Aorta (tissue), 5 donors: ENCODE measurements at places on chromosomes 4 and X.

GRCh38 chrX:28854637-28855036 lies 267.4 kb downstream of the IL1RAPL1 start:
- no peaks in the 10 kb centered on the region for H3K4me1 ChIP-seq
- no peaks in the 10 kb centered on the region for H3K27me3 ChIP-seq
- DNase-seq: no peak

DNA sequence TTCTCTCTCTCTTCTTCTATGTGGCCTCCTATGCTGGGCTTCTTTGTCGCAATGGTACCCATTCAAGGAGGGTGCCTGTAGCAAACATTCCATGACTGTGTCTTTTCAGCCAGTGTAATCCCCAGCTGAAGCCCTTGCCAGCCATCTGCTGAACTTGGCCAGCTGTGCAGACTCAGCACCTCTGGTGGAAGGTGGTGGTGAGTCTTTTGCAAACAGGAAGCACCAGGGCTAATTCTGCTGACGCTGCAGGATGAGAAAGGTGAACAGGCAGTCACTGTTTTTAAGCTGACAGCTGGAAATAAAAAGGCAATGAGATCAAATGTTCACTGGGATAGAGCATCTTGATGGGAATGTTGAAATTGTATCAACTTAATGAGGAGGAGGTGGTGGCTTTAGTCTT lies 298.7 kb upstream of the CLNK start:
- no peaks in the 10 kb centered on the region for H3K36me3 ChIP-seq
- no peak overlapping the region for H3K27ac ChIP-seq
- no peaks in the 10 kb centered on the region for H3K27me3 ChIP-seq
- DNase-seq: no peak
- no peak overlapping the region for H3K4me3 ChIP-seq
- no peaks in the 10 kb centered on the region for H3K4me1 ChIP-seq

DNA sequence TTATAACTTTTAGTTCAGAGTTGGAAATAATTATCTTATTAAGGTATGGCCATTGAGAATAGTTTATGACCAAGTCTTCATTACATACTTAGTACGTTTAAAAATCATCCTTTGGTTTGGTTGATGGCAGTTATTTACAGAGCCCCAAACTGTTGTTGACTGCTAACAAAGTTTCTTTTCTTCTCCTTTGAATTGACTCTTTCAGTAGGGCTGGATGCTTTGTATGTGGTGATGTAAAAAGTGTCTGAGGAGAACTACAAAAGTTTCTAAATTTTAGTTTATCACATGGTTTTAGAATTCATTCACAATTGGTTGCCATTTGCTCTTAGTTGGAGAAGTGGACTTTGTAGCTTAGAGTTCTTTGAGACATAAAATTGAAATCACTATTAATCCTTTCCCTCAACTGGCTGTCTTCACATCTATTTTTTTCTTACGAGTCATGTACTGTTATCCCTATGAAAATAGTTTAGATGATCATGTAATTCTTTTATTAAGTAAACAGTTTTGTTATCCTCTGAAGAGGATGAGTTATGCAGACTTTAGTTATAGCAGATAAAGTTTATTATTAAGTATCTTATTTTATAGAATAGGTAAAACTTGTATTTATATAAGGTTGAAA lies 14.8 kb downstream of the PTPN13 start:
- DNase-seq: no peak
- H3K4me3 ChIP-seq: no peak overlapping the region
- H3K27ac ChIP-seq: no peak overlapping the region
- no peaks in the 10 kb centered on the region for H3K36me3 ChIP-seq
- peaks cover 3% of the 10 kb centered on the region for H3K4me1 ChIP-seq
- no peaks in the 10 kb centered on the region for H3K27me3 ChIP-seq

- no peaks in the 10 kb centered on the region for H3K4me1 ChIP-seq
- no peak for DNase-seq
- no peaks in the 10 kb centered on the region for H3K27me3 ChIP-seq
Observed at GRCh38 chr4:41657561-41657960, 91.0 kb downstream of the PHOX2B start.

DNA sequence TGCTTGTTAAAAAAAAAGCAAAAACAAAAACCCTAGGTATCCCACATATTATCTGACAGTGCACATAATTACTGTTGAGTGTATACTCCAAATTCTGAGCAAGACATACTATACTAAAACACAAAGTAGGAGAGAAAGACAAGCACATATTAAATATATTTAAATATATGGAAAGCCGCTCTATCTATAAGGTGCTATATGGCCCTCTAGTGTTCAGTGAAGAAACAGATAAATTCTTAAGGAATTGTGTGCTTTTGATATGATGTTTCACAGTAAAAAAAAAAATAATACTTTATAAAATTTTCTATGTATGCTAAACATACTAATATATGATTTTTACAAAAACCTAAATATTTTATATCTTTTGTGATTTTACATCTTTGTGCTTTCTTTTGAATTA lies 137.8 kb downstream of the FBXW7 start:
- H3K27ac ChIP-seq: no peak overlapping the region
- H3K4me1 ChIP-seq: no peaks in the 10 kb centered on the region
- H3K27me3 ChIP-seq: no peaks in the 10 kb centered on the region
- no peaks in the 10 kb centered on the region for H3K36me3 ChIP-seq
- no peak for DNase-seq
- no peak overlapping the region for H3K4me3 ChIP-seq

GRCh38 chr4:72109959-72110497 lies 78.2 kb downstream of the NPFFR2 start:
- no peaks in the 10 kb centered on the region for H3K36me3 ChIP-seq
- H3K4me3 ChIP-seq: no peak overlapping the region
- no peak for DNase-seq
- H3K27me3 ChIP-seq: no peaks in the 10 kb centered on the region

DNA sequence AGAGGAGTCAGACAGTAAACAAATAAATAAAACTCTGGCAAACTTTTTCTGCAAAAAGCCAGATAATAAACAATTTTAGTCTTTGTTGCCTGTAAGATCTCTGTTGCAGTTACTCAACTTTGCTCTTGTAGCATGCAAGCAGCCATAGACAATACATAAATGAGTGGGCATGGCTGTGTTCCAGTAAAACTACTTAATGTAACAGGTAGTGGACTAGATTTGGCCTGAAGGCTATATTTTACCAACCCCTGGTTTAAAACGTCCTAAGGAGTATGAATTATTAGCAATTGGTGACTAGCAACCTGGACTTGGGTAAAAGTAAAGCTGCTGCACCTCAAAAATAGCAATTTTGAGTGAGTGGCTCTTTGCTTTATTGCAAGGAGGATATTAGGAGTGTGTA lies 30.9 kb downstream of the SLAIN2 start:
- H3K4me3 ChIP-seq: no peak overlapping the region
- no peaks in the 10 kb centered on the region for H3K27me3 ChIP-seq
- H3K4me1 ChIP-seq: no peaks in the 10 kb centered on the region
- no peak overlapping the region for H3K27ac ChIP-seq
- no peaks in the 10 kb centered on the region for H3K36me3 ChIP-seq

GRCh38 chr4:66273110-66273509 lies 602.8 kb upstream of the EPHA5 start:
- no peaks in the 10 kb centered on the region for H3K27me3 ChIP-seq
- DNase-seq: no peak
- no peak overlapping the region for H3K4me3 ChIP-seq
- H3K36me3 ChIP-seq: no peaks in the 10 kb centered on the region
- H3K27ac ChIP-seq: no peak overlapping the region

- DNase-seq: no peak
- no peaks in the 10 kb centered on the region for H3K4me1 ChIP-seq
- no peak overlapping the region for H3K27ac ChIP-seq
Observed at GRCh38 chr4:98838531-98838930, 90.4 kb downstream of the EIF4E start.

GRCh38 chr4:64464581-64464980 lies 55.3 kb upstream of the TECRL start:
- DNase-seq: no peak
- H3K27me3 ChIP-seq: no peaks in the 10 kb centered on the region
- H3K4me3 ChIP-seq: no peak overlapping the region
- H3K36me3 ChIP-seq: no peaks in the 10 kb centered on the region
- no peak overlapping the region for H3K27ac ChIP-seq

DNA sequence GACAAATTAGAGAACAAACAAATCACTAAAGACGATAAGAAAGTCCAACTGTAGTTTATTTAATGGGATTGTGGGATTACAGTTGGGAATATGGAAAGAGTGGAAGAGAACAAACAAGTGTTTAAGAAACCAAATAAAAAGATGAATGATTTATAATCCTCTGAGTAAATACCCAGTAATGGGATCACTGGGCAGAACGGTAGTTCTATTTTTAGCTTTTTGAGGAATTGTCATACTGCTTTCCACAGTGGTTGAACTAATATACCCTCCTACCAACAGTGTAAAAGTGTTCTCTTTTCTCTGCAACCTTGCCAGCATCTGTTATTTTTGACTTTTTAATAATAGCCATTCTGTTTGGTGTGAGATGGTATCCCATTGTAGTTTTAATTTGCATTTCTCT lies 15.0 kb downstream of the C4orf51 start:
- H3K27ac ChIP-seq: no peak overlapping the region
- H3K27me3 ChIP-seq: no peaks in the 10 kb centered on the region
- no peaks in the 10 kb centered on the region for H3K36me3 ChIP-seq
- DNase-seq: no peak

GRCh38 chrX:18390941-18391538 lies 34.4 kb upstream of the CDKL5 start:
- no peaks in the 10 kb centered on the region for H3K36me3 ChIP-seq
- H3K27me3 ChIP-seq: no peaks in the 10 kb centered on the region
- no peaks in the 10 kb centered on the region for H3K4me1 ChIP-seq
- DNase-seq: peak; percentile 69
- no peak overlapping the region for H3K27ac ChIP-seq
- no peak overlapping the region for H3K4me3 ChIP-seq

- no peak overlapping the region for H3K4me3 ChIP-seq
- no peaks in the 10 kb centered on the region for H3K36me3 ChIP-seq
- H3K27me3 ChIP-seq: no peaks in the 10 kb centered on the region
- H3K4me1 ChIP-seq: no peaks in the 10 kb centered on the region
- H3K27ac ChIP-seq: no peak overlapping the region
Observed at GRCh38 chr4:24650849-24651640, 66.7 kb upstream of the DHX15 start.

GRCh38 chrX:22247169-22247568 lies 25.5 kb upstream of the CBLL2 start:
- H3K4me1 ChIP-seq: no peaks in the 10 kb centered on the region
- H3K27ac ChIP-seq: no peak overlapping the region
- H3K4me3 ChIP-seq: no peak overlapping the region
- no peak for DNase-seq

DNA sequence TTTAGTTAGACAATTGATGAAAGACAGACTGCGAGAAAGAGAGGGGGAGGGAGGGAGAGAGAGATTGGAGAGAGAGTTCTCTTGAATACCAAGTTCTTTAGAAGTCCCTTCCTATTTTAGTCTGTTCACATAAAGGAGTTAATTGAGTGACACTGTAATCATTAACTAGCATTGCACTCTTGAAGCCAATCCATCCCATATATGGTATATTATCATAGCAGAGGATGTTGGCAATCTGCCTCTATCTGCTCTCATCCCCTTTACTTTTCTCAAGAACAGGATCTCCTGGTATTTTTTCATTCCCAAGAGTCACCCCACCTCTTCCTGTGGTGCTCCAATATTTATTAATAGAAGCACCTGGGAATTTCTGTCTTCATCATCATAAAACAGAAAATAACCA lies 959.6 kb upstream of the NDST4 start:
- H3K36me3 ChIP-seq: no peaks in the 10 kb centered on the region
- no peaks in the 10 kb centered on the region for H3K27me3 ChIP-seq
- H3K27ac ChIP-seq: no peak overlapping the region
- DNase-seq: no peak
- H3K4me3 ChIP-seq: no peak overlapping the region

DNA sequence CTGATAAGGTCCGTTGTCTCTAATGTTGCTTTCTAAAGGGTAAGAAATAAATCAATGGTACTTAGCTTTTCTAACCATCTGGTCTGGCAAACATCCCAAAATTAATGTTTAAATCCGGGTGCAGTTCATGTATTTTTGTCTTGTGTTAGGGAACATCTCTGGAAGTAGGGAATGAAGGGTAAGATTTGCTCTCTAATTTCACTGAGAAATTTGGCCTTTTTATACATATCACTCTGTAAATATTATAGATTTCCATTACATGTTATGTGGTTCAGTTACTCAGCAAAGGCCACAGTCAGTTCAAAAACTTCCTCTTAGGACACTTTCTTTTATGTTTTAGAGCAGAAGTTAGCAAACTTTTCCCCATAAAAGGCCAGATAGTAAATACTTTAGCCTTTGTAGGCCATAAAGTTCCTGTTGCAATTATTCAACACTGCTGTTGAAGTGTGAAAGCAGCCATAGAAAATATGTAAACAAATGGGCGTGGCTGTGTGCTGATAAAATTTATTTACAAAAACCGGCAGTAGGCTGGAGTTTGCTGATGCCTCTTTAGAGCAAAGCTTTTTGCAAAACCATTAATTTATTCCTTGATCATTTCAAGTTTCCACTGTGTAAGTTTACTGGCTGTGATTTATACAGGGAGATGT lies 218.1 kb downstream of the ANTXR2 start:
- no peaks in the 10 kb centered on the region for H3K36me3 ChIP-seq
- H3K27me3 ChIP-seq: peaks cover 3% of the 10 kb centered on the region
- no peak for DNase-seq
- H3K4me3 ChIP-seq: no peak overlapping the region
- H3K27ac ChIP-seq: no peak overlapping the region
- H3K4me1 ChIP-seq: no peaks in the 10 kb centered on the region

DNA sequence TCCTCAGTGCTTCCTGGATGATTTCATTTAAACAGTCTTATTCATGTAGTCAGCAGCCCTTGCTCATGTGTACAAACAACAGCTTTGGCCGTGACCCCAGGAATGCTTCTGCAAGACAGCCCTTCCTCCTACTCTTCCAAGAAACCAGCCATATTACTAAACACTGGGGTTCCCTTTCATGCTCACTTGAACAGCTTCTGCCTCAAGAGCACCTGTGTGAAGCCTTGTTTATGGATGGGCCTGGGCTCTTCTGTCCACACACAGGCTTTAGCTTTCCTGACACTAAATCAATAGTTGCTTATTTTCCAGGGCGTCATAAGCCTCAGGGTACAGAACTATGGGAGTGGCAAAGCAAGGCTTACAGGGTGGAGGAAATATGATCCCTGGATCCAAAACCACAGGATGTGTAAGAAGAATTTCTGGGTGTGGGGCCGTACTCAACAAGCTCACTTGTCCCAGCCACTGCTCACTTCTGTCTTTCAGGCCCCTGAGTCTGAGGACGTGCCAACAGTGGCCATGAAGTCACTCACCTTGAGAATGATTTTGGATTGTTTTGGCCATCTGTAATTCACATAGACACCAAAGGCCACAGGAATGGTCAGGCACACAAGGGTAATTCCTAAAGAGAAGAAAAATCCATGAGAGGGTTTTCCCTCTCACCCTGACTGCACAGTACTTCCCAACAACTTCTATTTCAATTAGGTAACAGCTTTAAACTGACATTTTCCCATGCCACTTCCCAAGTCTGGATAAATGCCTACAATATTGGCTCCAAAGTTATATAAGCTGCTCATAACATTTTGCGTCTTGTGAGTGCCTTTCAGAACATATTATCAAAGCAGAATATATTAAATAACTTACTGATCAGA lies 17.7 kb downstream of the SLC10A6 start:
- no peaks in the 10 kb centered on the region for H3K36me3 ChIP-seq
- H3K27me3 ChIP-seq: no peaks in the 10 kb centered on the region
- no peaks in the 10 kb centered on the region for H3K4me1 ChIP-seq
- no peak overlapping the region for H3K4me3 ChIP-seq
- DNase-seq: no peak
- no peak overlapping the region for H3K27ac ChIP-seq
